Right ventricle myocardium superior (tissue), 1 donor: ENCODE measurements at places on chromosomes 11 and 22. TPM values are rescaled to one million over a fixed set of nuclear protein-coding genes. Genes with fewer than 3 reads are reported as not detected.

DNA sequence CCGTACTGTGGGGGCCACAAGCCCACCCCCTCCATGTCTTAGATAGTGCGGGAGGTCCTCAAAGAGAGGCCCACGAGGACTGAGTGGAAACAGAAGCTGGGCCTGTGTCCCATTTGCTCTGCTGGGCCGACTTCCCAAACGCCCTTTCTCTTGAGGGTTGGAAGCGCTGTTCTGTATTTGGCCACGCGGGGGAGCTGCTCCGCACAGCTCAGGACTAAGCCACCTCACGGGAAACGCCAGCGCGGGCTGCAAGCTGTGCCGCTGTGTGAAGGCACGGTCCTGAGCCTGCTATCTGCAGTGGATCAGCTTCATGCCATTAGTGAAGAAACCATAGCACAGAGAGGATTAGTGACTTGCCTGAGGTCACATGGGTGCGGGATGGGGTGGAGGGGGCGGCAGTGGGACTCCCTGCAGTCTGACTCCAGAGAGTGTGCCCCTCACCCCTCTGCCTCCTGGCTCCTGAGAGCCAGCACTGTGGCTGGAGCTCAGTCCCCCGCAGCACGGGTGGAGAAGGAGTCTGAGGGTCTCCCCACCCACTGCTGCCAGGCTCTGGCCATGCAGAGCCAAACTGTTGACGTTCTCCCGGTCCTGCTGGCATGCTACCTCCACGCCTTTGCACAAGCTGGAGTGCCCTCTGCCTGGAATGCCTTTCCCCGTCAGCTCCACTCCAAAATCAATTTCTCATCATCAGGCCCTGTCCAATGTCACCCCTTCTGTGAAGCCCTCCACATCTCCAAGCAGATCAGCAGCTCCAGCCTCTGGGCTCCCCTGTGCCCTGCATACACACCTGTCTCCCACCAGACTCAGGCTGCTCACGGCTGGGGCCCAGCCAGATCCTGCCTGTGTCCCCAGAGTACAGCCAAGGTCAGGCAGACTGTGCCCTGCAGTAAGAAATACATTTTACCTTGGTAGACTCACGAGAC, 51.5 kb upstream of the LRRC32 start:
- DNase-seq: peak; percentile 92

APOL5 gene
- total RNA-seq: not detected

- DNase-seq: no peak
Observed at GRCh38 chr11:15113381-15113780, 1.3 kb upstream of the INSC start.

PKNOX2 gene
- 5.8 TPM for total RNA-seq

SCN4B gene
- 12.0 TPM for total RNA-seq

MS4A3 gene
- not detected for total RNA-seq

OR51B5 gene
- total RNA-seq: not detected

DNA sequence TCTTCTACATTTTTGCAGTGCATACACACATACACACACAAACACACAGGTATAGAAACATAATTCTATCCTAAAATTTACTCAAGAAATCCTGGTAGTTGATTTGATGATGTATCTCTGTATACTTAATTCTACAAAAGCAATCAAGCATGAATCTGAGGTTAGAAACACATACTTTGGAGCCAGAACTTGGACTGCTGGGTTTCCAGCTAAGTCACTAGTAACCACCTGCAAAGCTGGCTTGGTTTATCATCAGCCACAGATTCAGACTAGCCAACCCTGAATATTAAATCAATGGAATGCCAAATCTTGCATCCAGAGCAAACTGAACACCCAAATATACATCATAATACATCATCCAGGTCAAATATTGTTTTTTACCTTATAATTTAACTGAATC, 24.8 kb upstream of the POU2AF2 start:
- DNase-seq: no peak
